ENCODE measurements at places on chromosomes 4 and X. TPM values are rescaled to one million over a fixed set of nuclear protein-coding genes. Genes with fewer than 3 reads are reported as not detected.
A peak's percentile ranks its signal among the peaks of the same experiment; 100 is the strongest.

DNA sequence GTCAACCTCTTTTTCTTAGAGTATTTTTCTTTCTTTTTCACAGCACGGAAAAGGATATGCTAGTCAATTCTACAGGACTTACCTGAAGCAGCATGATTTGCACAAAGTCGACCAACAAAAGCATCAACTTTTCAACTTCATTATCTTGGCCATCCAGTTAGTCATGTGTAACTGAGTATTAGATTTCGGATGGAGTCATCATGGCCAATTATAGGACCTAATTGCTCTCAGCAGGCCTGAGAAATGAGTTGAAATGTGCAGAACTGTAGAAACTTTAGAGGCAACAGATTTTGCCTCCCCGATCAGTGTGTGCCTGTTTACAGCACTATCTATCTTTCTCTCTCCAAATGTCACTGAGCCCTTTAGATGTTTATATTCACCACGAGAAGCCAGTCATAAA, 41.0 kb downstream of the PCDH10 start:
- DNase-seq = no peak

DNA sequence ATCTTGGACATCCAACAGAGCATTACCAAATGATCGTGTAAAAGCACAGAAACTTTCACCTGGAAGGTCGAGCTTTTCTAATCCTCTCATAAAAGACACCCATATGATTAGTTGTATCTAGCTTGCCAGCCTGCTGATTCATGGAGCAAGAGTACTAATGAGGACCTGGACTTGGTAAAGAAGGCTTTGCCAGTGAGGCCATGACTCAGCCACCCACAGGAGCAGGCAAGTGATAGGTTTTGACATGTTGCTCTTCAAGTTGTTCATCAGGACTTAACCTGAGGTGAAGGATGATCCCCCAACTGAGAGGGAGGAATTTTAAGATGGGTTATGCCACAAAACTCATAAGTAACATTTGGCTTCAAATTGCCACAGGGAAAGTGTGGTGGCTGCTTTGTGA, 24.7 kb upstream of the EPGN start:
- DNase-seq = no peak

GRCh38 chr4:143514169-143514495, 630 bp downstream of the SMARCA5 start:
- no peak for DNase-seq

DNA sequence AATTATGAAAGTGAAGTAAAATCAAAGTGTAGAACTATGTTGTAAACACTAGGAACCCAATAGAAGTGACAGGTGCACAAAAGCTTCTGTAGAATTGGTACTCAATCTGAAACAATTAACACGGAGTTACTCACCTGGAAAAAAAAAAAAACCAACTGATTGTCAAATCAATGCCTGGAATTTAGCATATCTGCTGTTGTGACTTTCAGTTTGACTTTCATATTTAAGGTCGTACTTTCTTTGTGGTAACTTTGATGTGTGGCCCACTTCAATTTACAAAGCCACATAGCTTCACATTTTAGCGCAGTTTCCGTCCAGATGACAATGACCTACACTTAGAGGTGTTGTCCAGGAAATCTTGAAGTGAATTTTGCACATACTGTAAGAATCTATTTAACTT, 1124.9 kb downstream of the STIM2 start:
- DNase-seq = no peak

- DNase-seq = peak; percentile 97
Observed at GRCh38 chr4:7043284-7044136, at the start of gene TADA2B. TSS of gene TADA2B (plus strand) at chr4:7043372. CDS start at chr4:7043580, 208 bp downstream.

The HSFX4 gene
- total RNA-seq = not detected

The GALNTL6 gene
- total RNA-seq = under 0.01 TPM

Measured in osteoblast (primary cell).